ENCODE measurements at places on chromosomes 2 and 18.

GRCh38 chr18:31741097-31741735 is 19.5 kb downstream of the SLC25A52 start:
- DNase-seq: no peak

DNA sequence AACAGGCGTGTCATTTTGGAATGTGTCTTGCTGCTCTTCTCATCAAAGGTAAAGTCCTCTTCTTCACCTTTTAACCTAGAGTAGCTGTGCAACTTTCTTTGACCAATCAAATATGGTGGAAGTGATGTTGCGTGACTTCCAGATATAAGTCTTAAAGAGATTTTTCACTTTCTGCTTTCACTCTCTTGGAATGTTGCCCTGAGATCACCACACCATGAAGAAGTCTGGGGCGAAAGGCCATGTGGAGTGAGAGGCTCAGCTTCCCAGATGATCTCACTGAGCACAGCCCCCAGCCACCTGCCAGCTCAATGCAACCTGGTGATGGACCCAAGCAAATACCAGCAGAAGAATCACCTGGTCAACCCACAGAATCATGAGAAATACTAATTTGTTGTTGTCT is 7.1 kb upstream of the GALNT3 start:
- DNase-seq: no peak

DNA sequence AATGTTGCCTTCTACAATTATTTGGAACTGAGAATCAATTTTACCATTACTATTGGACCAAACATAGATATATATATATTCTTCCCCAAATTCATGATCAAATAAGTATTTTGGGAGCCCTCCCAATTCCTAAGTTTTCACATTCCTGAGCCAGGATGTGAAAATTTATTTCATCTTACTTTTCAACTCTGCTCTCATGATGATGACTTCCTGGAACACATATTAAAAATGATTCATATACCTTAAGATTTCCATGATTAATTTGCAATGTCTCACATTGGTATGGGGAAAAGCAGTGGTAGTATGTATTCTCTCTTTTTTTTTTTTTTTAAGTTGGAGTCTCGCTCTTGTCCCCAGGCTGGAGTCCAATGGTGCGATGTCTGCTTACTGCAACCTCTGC is 596.1 kb upstream of the ZEB2 start:
- DNase-seq: no peak

DNA sequence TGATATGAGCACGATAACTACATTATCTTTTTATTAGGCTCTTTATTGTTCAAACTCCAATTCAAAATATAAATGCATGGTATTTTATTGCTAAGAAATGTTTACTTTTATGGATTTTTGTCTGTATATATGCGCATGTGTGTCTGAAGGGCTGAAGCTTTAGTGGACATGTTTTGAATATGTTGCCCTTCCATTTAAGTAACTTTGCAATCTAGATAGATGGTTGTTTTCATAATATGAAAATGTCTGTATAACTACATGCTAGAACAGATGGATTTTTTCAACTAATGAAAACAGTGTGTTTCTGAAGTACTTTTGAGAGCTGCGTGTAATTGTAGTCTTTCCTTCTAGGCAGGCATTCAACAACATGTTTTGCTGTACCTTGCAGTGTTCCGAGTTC is 18.7 kb downstream of the DCAF17 start:
- no peak for DNase-seq

- DNase-seq: no peak
Observed at GRCh38 chr2:134501476-134502091, 217.2 kb downstream of the TMEM163 start.

GRCh38 chr2:211390536-211391188 is 834.3 kb downstream of the CPS1 start:
- no peak for DNase-seq

- no peak for DNase-seq
Observed at GRCh38 chr2:65055422-65056214, 598 bp upstream of the CEP68 start.

- no peak for DNase-seq
Observed at GRCh38 chr2:123419976-123420375, 605.1 kb upstream of the CNTNAP5 start.

DNA sequence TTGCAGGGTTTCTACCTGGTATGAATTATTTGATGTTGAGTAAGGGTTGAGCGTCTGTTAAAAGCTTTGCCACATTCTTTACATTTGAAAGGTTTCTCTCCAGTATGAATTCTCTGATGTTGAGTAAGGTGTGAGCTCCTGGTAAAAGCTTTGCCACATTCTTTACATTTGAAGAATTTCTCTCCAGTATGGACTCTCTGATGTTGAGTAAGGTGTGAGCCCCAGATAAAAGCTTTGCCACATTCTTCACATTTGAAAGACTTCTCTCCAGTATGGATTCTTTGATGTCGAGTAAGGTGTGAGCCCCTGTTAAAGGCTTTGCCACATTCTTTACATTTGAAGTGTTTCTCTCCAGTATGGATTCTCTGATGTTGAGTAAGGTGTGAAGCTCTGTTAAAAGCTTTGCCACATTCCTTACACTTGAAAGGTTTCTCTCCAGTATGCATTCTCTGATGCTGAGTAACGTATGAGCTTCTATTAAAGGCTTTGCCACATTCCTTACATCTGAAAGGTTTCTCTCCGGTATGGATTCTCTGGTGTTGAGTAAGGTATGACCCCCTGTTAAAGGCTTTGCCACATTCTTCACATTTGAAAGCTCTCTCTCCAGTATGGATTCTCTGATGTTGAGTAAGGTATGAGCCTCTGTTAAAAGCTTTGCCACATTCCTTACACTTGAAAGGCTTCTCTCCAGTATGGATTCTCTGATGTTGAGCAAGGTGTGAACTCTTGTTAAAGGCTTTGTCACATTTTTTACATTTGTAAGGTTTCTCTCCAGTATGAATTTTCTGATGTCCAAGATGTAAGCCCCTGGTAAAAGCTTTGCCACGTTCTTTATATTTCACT is 27.1 kb downstream of the ZNF519 start:
- DNase-seq: no peak

DNA sequence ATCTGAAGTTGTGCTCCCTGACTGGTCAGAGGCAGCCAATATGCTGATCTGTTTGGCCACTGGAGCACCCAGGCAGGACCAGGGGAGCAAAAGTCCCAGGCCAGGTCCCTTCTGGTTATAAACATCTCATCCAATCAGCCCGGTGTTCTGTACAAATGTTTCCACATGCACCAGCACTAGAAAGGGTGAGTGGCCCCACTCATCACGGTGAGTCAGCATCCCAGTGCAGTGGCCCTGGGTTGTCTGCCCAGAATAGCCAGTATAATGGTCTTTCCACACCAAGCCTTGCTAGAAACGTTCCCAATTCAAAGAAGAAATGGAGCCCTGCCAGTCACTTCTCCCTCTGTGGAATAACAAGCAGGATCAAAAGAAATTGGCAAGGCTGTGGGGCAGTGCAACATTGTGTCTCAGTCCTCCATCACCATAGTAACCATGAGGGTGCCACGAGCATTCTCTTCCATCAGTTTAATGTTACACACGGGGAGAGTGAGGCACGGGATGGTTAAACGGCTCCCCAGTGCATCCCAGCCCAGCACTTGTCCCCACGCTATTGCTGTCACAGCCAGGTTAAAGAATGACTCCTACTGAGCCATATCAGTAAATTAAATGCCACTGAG is 174.9 kb downstream of the SEPTIN10 start:
- DNase-seq: peak; percentile 59

DNA sequence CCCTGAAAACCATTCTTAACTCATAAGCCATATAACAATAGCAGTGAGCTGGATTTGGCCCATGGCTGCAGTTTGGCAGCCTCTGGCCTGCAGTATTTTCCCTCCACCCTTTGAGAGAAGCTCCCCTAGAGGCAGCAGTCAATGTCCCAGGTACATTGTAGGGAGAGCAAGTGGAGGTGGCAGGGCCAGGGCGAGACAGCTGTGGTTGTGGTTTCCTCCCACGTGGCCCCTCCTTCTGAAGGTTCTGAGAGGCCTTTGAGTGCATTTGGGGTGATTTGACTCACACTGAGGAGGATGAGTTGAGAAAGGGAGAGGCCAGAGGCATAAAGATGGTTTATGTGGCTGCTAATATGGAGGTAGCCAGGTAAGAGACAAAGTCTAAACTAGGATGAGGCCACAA is 45.5 kb upstream of the LDAH start:
- DNase-seq: no peak

DNA sequence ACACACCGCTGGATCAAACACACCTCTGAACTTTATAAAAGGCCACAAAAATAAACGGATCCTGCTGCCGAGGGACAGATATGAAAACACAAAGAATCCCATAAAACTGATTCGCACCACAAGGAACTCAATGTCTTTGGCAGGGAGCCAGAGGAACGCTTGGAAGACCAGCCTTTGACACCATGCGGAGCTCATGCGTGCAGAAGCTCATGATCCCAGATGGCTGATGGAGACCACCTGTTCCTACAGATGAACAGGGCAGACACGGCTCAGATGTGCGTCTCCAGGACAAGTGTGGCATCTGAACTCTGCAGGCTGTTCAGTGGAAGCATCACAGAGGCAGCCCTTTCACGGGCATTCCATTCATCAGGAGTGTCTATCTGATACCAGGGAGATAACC is 24.9 kb downstream of the COPS9 start:
- DNase-seq: no peak

GRCh38 chr2:18845854-18846445 is 256.6 kb upstream of the NT5C1B start:
- DNase-seq: no peak

GRCh38 chr2:208648368-208648767 is 241.8 kb downstream of the PTH2R start:
- DNase-seq: no peak

- peak; percentile 81 for DNase-seq
Observed at GRCh38 chr2:151361674-151362370, 4.4 kb downstream of the TNFAIP6 start.

- no peak for DNase-seq
Observed at GRCh38 chr2:207318181-207318628, 152.5 kb upstream of the KLF7 start.

- DNase-seq: no peak
Observed at GRCh38 chr18:48663931-48664847, 125.4 kb downstream of the CTIF start.

- no peak for DNase-seq
Observed at GRCh38 chr2:26114151-26114550, 58.7 kb upstream of the GAREM2 start.

- no peak for DNase-seq
Observed at GRCh38 chr18:26993568-26993967, 128.1 kb upstream of the AQP4 start.

DNA sequence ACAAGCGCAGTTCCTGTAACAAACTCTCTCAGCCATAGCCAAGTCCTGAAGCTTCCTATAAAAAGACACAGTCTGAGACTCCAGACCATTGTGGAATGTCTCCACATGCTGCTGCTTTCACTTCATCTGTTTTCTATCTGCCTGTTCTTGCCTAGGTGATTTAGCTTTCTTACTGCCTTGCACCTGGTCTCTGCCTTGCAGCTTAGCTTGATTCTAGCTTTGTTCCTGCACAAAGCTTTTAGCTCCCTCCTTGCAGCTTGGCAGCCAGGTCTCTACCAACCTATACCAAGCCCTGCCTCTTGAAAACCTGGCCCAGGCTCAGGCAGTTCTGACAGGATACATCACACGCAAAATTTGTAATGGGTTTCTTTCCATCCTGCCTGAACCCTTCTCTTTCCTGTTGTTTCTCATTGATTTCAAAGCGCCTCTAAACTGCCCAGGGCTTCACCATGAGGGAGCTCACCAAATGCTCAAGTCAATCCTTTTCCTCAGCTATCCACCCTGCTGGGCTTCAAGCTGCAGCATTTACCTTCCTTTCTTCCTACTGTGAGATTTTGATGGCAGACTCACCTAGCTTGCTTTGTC is 941.3 kb upstream of the NXPH2 start:
- no peak for DNase-seq

GRCh38 chr2:172270278-172271079 is 156.9 kb upstream of the ITGA6 start:
- no peak for DNase-seq

GRCh38 chr2:239206851-239207250 is 194.0 kb downstream of the HDAC4 start:
- no peak for DNase-seq

- DNase-seq: no peak
Observed at GRCh38 chr2:218858671-218859555, 692 bp upstream of the WNT6 start.

- no peak for DNase-seq
Observed at GRCh38 chr2:119197529-119198239, 25.9 kb upstream of the STEAP3 start.

DNA sequence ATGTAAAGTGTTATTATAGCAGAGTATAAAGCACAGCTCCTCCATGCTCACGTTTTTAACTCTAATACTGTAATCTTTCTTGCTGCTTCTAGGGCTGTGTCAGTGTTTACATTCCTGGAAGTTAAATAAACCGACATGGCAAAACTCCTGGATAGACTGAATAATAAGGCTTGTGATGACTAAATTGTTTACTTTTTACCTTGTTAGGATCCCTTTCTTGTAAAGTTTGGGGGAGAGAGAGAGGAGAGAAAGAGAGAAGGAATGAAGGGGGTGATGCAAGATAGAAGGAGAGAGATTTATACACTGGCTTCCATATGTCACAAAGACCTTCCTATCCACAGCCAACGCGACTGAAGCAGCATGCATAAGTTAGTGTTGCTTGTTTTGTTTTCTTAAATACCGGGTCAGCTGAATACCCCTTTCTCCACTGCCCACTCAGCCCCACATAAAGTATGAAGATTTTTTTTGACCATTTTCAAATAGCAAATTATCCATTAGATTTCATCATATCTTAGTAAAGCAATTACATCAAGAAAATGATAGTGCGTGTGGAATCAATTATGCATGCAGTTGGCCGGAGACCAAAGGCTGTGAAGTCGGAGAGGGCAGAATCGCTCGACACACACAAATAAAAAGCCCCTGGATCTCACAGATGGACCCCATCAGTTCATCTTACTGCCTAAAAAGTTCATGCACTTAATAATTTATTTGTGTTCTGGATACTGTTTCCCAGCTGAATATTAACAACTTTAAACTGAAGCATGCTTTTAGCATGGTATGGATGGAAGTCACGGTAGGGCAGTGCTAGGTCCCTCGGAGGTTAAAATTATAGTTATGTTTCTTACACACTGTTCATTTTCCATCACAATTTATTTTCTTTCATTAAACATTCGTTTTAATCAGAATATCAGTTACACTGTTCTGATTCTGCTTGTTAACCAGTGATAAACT is 20.1 kb downstream of the BCL11A start:
- DNase-seq: peak; percentile 30

- DNase-seq: no peak
Observed at GRCh38 chr18:50162486-50163304, 32.3 kb downstream of the MYO5B start.

- no peak for DNase-seq
Observed at GRCh38 chr2:219684721-219685689, 57.6 kb downstream of the SLC4A3 start.
